ENCODE measurements at places on chromosomes 1 and 21.

- DNase-seq = peak; percentile 66
Measured at GRCh38 chr1:160674415-160674814, 27.6 kb upstream of the SLAMF1 start.

- DNase-seq = peak; percentile 76
Measured at GRCh38 chr1:1013922-1014648, 788 bp downstream of the ISG15 start.

GRCh38 chr1:78831731-78832360, 174.7 kb downstream of the ADGRL4 start:
- DNase-seq = no peak

- peak; percentile 14 for DNase-seq
Measured at GRCh38 chr1:240190881-240191401, 99.3 kb downstream of the FMN2 start.

- peak; percentile 9 for DNase-seq
Measured at GRCh38 chr1:91650764-91651163, 150.1 kb downstream of the CDC7 start.

- no peak for DNase-seq
Measured at GRCh38 chr1:1304331-1305299, 3.1 kb downstream of the ACAP3 start.

GRCh38 chr21:29462479-29462878, 163.8 kb downstream of the BACH1 start:
- DNase-seq = peak; percentile 13

GRCh38 chr21:45576838-45577737, 34.8 kb upstream of the SLC19A1 start:
- DNase-seq = no peak

DNA sequence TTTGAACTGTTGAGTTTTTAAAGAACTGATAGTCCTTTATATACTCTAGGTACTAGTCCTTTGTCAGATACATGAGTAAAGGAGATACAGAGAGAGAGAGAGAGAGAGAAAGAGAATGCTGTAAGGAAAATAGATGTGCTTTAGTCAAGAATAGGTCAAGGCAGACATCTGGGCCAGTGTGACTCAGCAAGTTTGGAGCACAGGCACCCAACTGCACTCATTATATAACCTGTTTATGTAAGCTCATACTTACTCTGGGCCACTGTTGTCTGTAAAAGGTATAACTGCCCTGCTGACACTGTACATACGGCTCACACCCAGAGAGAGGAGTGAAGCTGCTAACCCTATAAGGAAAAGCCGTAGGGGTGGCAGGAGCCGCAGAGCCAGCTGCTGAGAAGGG, 32.2 kb upstream of the AKT3 start:
- DNase-seq = no peak

DNA sequence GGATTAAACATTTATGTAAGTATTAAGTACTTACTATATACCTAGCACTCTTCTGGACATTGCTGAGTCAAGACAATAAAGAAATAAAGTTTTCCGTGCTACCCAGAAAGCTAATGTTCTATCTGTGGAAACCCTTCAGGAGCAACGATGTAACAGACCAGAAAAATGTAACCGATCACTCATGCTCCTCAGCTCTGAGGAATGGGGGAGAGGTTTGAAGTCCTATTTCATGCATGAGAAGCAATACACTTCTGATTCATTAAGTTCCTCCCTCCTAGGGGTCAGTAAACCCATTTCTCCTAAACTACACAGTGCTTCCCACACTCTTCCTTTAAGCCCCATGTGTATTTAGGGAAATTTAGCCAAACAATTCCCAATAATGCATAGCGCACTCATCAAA, 25.6 kb upstream of the KAZN start:
- no peak for DNase-seq

DNA sequence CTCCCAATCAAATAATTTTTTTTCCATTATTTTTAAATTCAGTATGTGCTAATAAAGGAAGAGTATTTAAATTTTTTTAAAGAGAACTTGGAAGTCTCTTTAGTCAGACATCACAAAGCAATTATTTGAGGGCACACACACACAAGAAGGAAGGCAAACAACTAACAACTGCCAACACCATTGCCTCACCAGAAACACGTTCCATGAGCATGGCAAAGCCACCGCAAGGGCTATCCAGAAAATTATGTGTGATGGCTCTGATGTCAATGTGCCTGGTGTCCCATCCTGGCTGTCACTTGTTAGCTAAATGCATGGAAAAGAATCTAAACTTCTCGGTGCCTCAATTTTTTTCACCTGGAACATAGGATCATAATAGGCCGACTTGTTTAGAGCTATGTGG, 262.9 kb downstream of the SEC16B start:
- no peak for DNase-seq

GRCh38 chr1:180040034-180040433, 85.4 kb downstream of the CEP350 start:
- no peak for DNase-seq

DNA sequence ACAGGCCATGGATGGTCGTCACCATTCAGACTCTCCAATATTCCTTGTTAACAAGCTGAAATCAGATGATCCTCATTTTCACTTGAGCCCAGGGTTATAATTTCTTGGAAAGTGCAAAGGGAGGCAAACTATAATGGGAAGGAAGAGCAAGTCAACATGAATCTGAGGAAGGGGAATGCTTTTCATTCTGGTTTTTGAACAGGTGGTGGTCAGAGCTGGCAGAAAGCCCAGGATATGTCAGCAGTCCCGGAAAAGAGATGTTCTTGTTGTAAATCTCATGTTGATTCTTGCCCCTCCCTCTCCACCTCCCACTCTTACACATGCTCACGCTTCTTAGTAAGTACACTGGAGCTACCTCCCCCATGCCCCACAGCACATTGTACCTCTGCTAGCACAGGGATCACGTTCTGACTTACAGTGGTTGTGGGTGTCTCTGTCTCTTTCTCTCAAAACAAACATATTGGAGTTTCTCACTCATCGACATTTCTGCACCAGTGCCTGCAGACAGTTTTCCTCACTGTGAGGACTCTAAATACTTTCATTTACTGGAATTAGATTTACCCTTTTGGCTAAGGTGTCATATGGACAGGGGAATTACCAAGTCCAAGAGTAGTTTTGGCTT, 77.6 kb downstream of the XCL2 start:
- peak; percentile 91 for DNase-seq

- DNase-seq = no peak
Measured at GRCh38 chr1:82226186-82226505, 425.4 kb downstream of the ADGRL2 start.

GRCh38 chr1:111882986-111883560, 106.4 kb downstream of the KCND3 start:
- DNase-seq = no peak

- DNase-seq = no peak
Measured at GRCh38 chr1:94603663-94604062, 62.1 kb upstream of the F3 start.

Data from GM12865 (cell line).